ENCODE measurements at places on chromosomes 3 and 15. TPM values are rescaled to one million over a fixed set of nuclear protein-coding genes. Genes with fewer than 3 reads are reported as not detected.

GRCh38 chr3:52186729-52187128 lies 11.2 kb upstream of the ALAS1 start:
- no peaks in the 10 kb centered on the region for H3K36me3 ChIP-seq
- H3K4me1 ChIP-seq = no peaks in the 10 kb centered on the region
- no peak overlapping the region for H3K4me3 ChIP-seq
- no peak overlapping the region for H3K27ac ChIP-seq
- no peak for DNase-seq

The RNU5B-1 gene
- not detected for total RNA-seq

- H3K4me3 ChIP-seq = peak overlapping the region; percentile 88
- DNase-seq = no peak
- H3K36me3 ChIP-seq = peaks cover 17% of the 10 kb centered on the region
- no peaks in the 10 kb centered on the region for H3K27me3 ChIP-seq
Measured at GRCh38 chr3:134485075-134485717, 589 bp downstream of the ANAPC13 start.

The CBLB gene
- 19.8 TPM for total RNA-seq

DNA sequence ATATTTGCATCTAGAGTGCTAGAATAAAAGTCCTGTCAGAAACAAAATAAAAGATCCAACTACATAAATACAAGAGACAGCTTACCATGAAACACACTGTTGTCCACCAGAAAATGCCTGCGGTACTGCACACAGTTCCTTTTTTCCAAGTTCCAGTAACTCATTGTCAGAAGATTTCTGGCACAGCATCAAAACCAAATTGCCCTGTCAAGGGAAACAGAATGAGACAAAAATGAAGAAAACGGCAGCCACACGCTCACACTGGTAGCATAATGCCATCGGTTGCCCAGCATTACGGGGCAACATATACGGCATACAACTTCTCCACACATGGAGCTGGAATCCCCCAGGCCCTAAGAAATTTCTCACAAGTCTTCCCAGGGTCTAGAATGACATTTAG lies 40.8 kb downstream of the PLCH1 start:
- no peak for DNase-seq
- H3K36me3 ChIP-seq = no peaks in the 10 kb centered on the region
- H3K4me3 ChIP-seq = no peak overlapping the region

The SERPINI1 gene
- 6.1 TPM for total RNA-seq

GRCh38 chr3:14481018-14481645 lies 59.0 kb downstream of the GRIP2 start:
- H3K4me1 ChIP-seq = peaks cover 11% of the 10 kb centered on the region
- H3K36me3 ChIP-seq = peaks cover 82% of the 10 kb centered on the region
- H3K27ac ChIP-seq = peak overlapping the region; percentile 51
- no peak overlapping the region for H3K4me3 ChIP-seq

- no peaks in the 10 kb centered on the region for H3K36me3 ChIP-seq
- H3K27me3 ChIP-seq = no peaks in the 10 kb centered on the region
- H3K4me3 ChIP-seq = peak overlapping the region; percentile 53
- H3K4me1 ChIP-seq = peaks cover 24% of the 10 kb centered on the region
- peak overlapping the region; percentile 67 for H3K27ac ChIP-seq
Measured at GRCh38 chr3:157129803-157130466, 30.0 kb downstream of the CCNL1 start.

- no peaks in the 10 kb centered on the region for H3K27me3 ChIP-seq
- no peak overlapping the region for H3K4me3 ChIP-seq
- H3K27ac ChIP-seq = no peak overlapping the region
- no peaks in the 10 kb centered on the region for H3K36me3 ChIP-seq
- no peak for DNase-seq
Measured at GRCh38 chr15:39025321-39025720, 460.7 kb upstream of the RASGRP1 start.

GRCh38 chr3:197038679-197039462 lies 9.3 kb upstream of the MELTF start:
- H3K27me3 ChIP-seq = peaks cover 7% of the 10 kb centered on the region
- peak overlapping the region; percentile 28 for H3K27ac ChIP-seq
- no peak for DNase-seq
- H3K4me3 ChIP-seq = no peak overlapping the region
- H3K36me3 ChIP-seq = no peaks in the 10 kb centered on the region
- H3K4me1 ChIP-seq = no peaks in the 10 kb centered on the region

DNA sequence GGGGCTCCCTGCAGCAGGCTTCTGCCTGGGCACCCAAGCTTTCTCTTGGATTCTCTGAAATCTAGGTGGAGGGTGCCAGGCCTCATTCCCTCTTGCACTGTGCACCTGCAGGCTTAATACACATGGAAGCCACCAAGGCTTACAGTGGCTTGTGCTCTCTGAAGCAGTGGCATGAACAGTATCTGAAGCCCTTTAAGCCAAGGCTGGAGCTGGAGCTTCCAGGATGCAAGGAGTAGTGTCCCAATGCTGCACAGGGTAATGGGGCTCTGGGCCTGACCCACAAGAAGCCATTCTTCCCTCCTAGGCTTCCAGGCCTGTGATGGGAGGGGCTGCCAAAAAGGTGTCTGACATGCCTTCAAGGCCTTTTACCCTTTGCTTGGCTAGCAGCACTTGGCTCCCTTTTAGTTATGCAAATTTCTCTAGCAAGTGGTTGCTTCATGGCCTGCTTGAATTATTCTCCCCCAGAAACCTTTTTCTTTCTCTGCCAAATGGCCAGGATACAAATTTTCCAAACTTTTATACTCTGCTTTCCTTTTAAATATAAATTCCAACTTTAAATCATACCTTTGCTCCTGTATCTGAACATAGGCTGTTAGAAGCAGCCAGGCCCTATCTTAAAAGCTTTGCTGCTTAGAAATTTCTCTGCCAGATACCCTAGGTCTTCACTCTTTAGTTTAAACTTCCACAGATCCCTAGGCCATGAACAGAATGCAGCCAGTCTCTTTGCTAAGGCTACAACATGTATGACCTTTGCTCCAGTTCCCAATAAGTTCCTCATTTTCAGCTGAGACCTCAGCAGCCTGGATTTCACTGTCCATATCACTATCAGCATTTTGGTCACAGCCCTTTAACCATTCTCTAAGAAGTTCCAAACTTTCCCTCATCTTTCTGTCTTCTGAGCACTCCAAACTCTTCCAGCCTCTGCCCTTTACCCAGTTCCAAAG lies 201.1 kb upstream of the LRRFIP2 start:
- no peaks in the 10 kb centered on the region for H3K27me3 ChIP-seq
- peak; percentile 51 for DNase-seq
- H3K4me1 ChIP-seq = peaks cover 35% of the 10 kb centered on the region
- H3K4me3 ChIP-seq = no peak overlapping the region
- peaks cover 33% of the 10 kb centered on the region for H3K36me3 ChIP-seq
- peak overlapping the region; percentile 35 for H3K27ac ChIP-seq

The SIDT1 gene
- total RNA-seq = 0.22 TPM

DNA sequence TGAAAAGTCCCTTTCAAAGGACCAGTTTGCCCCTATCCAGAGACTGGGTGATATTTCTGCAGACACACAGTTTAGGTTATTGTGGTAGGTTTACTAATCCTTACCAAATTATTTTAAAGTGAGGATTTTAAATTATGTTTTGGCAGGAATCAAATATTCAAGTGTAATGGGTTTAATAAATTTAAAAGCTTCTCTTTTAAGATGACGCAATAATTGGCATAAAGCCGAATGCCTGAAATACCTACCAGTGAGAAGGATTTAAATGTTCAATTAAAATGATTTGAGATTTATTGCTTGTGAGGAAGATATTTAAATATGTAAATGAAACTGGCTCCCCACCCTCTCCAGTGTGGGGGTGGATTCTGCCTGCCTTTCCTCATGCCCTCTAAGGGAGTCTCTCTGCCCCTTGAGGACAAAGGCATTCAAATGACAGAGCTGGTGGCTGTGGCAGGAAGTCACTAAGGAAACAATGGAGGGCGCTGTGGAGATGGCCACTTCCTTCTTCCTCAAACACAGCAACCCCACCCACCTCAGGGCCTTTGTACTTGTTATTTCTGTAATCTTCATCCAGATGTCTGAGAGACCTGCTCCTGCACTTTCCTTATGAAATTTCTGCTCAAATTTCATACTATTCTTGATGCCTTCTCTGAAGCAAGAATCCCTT lies 131.7 kb downstream of the TNIK start:
- no peak overlapping the region for H3K27ac ChIP-seq
- DNase-seq = peak; percentile 22
- H3K36me3 ChIP-seq = peaks cover 8% of the 10 kb centered on the region
- no peaks in the 10 kb centered on the region for H3K27me3 ChIP-seq
- H3K4me1 ChIP-seq = peaks cover 49% of the 10 kb centered on the region
- no peak overlapping the region for H3K4me3 ChIP-seq

DNA sequence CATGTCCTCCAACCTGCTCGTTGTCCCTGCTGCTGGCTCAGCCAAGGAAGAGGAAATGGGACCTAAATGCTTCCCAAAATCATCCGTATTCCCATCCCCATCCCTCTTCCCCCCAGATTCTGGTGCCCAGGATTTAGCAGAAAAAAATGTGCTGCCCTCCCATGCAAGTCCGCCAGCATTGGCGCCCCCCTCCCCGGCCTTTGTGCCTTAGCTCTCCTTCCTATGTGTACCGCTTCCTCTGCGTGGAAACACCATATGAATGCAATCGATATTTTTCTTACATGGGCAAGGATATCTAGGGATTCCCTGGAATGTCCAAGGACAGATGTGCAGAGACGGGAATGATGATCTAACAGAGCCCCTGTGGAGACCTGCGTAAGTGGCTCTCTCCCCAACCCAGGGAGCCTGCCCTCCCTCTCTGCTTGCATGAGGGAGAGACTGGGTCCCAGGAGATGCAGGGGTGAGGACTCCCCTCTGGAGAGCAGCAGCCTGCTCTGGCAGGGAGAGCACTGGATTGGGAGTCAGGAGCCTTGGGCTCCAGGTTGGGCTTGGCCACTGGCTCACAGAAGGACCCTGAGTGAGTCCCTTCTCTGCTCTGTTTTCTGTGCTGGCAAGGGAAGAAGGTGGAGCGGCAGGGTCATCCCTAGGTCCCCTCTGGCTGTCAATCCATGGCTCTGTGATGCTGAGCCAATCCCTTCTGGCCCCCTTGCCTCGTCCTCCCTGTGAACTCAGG lies 227.2 kb downstream of the XXYLT1 start:
- no peaks in the 10 kb centered on the region for H3K27me3 ChIP-seq
- no peak overlapping the region for H3K27ac ChIP-seq
- no peaks in the 10 kb centered on the region for H3K36me3 ChIP-seq

The FGD5 gene
- total RNA-seq = 19.3 TPM

GRCh38 chr3:195863121-195864061 lies 45.0 kb downstream of the TNK2 start:
- peak; percentile 91 for DNase-seq
- peak overlapping the region; percentile 60 for H3K27ac ChIP-seq
- H3K4me1 ChIP-seq = peaks cover 20% of the 10 kb centered on the region
- no peak overlapping the region for H3K4me3 ChIP-seq
- H3K36me3 ChIP-seq = no peaks in the 10 kb centered on the region

The SLC2A2 gene
- not detected for total RNA-seq

All from WTC11 (cell line).